Astrocyte of the spinal cord (primary cell): ENCODE measurements at places on chromosomes 7 and 10.

DNA sequence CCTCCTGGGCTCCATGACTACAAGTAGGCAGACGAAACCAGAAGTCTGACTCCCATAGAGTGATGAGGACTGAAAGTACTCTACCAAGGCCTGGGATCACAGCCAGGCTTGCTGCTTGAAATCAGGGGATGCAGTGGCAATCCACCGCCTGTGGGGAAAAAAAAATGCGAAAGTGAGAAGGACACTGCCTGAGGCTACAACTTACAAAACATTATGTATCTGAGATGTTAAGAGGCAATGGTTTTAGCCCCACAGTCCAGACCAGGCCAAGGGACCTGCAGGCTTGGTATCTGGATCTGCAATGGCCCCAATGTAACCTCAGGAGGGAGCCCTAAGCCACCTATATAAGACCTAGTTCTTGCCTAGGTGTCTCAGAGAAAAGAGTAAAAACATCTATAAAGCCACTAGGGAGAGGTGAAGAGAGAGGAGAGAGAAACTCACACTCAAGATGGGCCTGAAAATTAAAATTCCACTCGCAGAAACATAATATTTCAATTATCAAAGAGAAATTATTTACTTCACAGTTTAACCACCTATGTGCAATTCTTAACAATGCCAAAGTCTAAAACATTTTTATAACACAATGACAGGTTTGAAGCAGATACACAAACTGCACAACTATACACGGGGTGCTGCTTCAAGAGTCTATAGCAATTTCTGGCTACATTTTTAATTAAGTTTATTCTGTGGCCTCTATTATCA, 13.9 kb downstream of the DNAJC1 start:
- peak; percentile 79 for DNase-seq

DNA sequence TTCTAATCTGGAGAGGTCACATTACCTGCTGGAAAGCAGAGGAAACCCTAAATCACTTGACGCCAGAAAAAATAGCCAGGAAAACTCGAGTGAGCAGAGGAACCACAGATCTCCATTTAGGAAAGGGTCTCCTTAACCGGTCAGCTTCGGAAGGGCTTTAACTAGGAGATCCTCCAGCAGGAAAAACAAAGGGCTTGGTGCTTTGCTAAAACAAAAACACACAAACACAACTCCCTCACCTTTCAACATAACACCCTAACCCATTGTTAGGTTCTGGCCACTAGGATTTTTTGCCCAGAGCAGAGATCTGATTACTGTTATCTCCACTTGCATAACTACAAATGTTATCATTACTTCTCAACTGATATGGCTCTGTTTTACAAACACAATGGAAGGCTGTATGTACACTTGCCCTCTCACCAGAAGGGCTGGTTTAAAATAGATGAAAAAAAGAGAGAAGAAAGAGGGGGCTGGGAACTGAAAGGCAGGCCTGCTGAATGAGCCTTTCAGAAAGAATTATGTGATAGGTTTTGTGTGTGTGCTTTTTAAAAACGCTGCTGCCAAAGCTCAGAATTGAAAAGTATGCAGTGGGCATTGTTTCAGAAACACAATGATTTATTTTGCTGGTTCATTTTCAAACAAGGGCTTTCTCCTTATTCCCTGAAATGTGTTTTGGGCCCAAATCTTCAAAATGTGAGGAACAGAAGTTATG, 161.5 kb downstream of the FGFR2 start:
- DNase-seq = no peak

DNA sequence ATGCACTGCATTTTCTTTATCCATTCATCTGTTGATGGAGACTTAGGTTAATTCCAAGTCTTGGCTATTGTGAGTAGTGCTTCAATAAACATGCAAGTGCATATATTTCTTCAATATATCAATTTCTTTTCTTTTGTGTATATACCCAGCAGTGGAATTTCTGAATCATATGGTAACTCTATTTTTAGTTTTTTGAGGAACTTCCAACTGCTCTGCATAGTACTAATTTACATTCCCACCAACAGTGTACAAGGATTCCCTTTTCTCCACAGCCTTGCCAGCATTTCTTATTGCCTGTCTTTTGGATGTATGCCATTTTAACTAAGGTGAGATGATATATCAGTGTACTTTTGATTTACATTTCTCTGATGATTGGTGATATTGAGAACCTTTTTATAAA, 145.2 kb downstream of the LYZL1 start:
- no peak for DNase-seq

GRCh38 chr10:42930516-42931192, 146.2 kb upstream of the RET start:
- DNase-seq = no peak

DNA sequence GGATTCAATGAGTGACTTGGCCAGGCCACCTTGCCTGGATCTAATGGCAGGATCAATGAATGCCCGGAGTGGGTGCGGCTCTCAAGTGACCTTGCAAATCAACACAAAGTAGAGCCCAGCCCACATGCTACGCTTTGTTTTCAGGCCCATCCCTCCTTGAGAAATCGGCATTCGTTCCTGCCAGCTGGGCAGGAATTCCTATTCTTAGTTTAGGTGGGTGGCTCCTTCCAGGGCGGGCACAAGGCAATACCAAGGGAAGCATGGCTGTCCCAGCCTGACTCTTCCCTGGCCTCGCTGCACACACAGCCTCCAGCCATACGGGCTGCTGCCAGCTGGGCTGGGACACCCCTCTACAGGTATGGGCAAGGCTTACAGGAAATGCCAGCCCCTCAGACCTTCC, 119.3 kb downstream of the SH3PXD2A start:
- no peak for DNase-seq

- DNase-seq = no peak
Measured at GRCh38 chr7:139594911-139595476, 71.5 kb downstream of the CLEC2L start.
